Stimulated activated CD4-positive, alpha-beta T cell treated with anti-CD3 and anti-CD28 coated beads, Interleukin-12 subunit alpha, Interleukin-12 subunit beta, amount 100 ng/mL, for 4 hours (primary cell): ENCODE measurements at places on chromosomes 13 and 19.

DNA sequence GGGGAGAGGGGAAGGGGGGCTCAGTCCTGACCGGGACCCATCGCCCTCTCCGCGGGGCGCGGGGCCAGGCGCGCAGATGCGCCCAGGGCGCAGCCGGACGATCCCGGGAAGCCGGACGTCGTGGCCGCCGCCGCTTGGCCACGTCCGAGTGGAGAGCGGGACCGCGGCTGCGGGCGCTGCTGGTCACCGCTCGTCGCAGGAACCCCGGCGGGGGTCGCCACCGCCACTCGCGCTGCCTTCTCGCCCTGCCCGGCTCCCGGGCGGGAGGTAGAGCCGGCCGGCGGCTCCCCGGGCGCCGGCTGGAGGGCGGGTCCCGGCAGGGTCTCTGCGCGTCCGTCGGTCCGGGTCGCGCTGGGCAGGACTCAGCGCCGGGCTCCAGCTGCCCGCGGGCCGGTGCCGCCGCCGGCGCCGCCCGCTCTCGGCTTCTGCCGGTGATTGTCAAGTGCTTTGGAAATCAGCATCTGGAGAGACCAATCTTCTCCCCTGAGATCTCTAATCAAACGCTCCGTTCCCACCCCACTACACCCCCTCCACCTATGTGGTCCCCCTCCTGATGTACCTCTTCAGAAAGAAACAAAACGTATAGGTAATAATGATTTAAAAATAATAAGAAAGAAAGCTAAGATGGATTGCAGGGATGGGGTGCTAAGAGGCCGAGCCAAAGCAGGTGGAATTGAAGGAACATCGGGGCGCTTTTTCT, 464.4 kb downstream of the ITGBL1 start:
- no peak for DNase-seq

- no peak for DNase-seq
Observed at GRCh38 chr13:24323036-24323738, 13.8 kb downstream of the C1QTNF9 start.

GRCh38 chr13:112710855-112711527, 21.2 kb downstream of the ATP11A start:
- DNase-seq = no peak

DNA sequence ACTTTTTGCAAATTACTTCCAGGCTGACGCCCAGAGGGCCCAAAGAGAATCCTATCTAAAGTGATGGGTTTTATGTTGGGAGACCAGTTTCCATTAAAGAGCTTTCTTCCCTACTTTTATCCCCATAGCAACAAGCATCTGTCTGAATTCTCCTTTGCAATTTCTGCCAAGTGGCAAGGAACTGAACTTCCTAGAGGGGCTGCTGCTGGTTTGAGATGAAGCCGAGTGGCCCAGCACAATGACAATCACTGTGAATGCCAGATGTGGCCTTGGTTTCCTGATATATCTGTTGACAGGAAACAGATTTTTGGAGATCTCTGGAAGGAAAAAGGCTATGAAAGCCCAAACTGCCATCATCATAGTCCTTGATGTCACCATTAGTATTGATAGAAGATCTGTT, 198.6 kb downstream of the OXGR1 start:
- DNase-seq = no peak

DNA sequence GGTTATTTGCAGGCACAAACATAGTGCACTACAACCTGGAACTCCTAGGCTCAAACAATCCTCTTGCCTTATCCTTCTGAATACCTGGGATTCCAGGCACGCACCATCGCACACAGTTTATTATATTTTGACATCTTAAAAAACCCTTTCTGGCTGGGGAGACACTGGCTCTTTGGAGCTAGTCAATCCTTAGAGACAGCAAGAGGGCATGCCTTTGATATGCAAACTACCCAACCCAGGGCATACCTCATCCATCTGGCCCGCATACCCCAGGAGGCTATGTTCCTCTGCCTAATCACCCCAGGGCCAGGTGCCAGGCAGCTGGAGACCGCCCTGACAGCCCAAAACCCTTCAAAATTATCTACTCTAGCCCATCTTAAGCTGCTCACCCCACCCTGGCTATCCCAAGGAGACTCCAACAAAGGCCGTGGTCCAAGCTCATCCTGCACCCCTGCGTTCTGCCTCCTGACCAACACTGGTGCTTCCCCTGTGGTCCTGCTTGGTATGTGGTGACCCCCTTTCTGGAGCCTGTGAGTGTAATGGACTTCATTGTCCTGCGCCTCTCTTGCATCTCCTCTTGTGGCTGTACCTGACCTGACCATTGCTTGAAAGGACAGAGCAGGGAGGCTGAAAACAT, 86.4 kb downstream of the RGCC start:
- DNase-seq = no peak

DNA sequence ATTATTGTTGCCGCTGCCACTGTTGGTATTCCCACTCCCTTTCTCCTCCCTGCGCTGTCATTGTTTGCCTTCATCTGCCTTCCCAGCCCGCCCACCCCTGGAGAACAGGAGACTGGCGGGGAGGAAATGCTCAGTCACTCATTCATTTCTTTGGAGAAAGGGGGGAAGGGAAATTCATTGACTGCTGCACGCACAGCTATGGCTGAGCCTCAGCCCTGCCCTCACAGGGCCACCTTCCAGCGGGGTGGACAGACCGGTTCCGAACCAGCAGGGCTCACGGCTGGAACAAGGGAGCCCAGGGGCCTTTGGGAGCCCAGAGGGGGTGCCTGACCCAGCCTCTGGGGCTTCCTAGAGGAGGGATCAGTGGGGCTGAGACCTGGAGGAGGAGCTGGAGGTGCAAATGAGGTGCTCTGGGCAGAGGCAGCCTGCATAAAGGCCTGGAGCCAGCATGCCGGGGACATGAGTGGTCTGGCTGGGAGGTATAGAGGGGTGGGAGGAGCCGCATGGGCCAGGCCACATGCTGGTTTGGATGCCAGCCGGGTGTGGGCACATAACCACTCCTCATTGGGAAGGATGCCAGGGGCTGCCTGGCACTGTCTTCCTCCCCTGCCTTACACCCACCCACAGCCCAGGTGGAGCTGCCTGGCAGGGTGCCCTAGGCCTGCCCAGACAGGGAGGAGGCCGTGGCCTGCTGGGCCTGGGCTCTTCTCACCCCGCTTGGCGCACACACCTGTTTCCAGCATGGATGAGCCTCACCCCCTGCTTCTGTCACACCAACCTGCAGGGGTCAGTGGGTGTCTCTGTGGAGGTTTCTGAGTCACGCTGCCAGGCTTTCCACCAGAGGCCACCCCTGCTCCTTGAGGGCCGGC, 26.8 kb downstream of the PPP5C start:
- DNase-seq = no peak

GRCh38 chr13:51292000-51292565, 47.4 kb upstream of the SERPINE3 start:
- no peak for DNase-seq

- DNase-seq = no peak
Observed at GRCh38 chr13:51331354-51331861, 8.1 kb upstream of the SERPINE3 start.

DNA sequence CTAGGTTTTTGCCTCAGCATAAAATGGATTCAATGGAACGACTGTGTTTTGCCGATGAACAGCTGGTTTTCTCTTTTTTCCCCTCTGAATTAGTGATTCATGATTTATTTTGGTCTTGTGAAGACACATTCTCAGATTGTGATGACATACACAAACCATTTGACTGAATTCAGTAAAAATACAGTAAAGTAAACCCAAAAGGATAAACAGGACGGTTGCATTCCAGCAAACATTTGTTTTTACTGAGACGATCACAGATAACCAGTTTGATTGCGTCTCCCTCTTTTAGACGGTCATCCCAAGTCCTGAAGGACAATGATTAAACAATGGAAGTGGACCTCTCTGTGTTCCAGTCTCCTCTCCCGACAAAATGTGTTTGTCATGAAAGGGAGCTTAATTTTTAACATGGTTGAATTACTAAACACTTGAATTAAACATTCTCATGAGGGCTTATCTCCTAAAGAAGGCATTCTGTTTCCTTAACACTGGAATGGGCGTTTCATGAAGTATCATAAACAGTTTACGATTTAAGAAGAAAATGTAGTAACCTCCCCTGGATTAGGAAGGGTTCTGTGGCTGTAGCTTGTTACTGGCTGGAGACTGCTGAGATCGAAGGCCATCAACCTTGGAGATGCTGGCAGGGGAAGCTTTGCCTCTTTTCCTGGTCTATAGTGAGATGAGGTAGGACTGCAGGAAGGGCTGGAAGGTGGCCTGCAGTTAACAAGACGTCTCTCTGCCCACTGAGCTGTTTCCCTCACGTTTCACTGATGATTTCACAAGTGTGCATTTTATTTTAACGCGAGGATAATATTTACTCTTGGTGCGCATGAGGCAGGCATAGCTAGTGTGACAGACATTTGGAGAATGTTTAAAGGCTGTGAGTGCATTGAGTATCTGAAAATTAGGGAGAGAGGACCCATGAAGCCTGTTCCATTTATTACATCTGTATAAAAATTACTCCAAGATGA, 457.9 kb downstream of the FGF9 start:
- no peak for DNase-seq

DNA sequence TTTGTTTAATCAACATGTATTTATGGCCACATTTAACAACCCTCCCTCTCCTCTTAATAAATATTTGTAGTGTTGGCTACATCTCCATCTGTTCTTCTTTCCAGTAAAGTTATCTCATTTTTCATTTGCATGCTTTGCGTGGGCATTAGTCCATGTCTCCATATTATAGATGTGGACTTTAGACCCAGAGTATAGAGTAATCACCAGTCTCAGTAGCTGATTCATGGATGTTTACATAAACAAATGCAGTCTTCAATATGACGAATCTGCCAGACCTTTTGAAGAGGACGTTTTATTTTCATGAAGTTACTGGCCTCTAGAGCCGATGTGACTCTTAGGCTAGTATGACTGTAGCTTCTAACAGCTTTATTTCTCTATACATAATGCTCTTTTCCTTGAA, 1546.2 kb downstream of the OLFM4 start:
- DNase-seq = no peak
